ENCODE measurements at places on chromosomes 3 and 15.

GRCh38 chr3:111392894-111393398, 149.1 kb upstream of the CD96 start:
- no peak for DNase-seq

DNA sequence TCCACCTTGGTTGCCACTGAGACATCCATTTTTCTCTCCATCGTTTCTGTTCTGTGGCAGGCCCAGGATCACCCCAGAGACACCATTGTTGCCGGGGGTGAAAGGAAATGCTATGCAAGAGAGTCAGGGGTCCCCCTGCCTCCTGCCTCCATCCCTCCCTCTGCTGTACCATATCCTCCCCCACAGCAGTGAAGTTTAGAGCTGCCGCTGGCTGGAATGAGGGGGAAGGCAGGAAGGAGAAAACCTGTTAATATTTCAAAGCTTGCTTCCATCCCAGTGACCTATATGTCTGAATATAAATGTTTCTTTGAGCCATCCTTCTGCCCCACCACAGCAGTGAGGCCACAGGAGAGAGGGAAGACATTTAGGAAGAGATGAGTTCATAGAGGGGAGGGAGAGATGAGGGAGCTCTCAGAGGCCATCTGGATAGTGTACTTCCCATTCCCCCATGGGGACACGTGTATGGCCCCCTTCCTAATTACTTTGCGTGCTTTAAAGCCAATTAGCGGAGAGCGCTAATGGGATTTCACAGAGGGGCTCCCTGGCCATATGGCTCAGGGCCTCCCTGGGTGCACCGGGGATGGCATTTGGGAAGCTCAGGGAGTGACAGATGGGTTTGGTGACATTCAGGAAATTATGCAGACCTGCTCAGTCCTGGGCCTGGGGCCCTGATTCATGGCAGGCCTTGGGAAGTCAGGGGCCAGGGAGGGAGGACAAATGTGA, 40.4 kb upstream of the CHRNB4 start:
- no peak for DNase-seq

DNA sequence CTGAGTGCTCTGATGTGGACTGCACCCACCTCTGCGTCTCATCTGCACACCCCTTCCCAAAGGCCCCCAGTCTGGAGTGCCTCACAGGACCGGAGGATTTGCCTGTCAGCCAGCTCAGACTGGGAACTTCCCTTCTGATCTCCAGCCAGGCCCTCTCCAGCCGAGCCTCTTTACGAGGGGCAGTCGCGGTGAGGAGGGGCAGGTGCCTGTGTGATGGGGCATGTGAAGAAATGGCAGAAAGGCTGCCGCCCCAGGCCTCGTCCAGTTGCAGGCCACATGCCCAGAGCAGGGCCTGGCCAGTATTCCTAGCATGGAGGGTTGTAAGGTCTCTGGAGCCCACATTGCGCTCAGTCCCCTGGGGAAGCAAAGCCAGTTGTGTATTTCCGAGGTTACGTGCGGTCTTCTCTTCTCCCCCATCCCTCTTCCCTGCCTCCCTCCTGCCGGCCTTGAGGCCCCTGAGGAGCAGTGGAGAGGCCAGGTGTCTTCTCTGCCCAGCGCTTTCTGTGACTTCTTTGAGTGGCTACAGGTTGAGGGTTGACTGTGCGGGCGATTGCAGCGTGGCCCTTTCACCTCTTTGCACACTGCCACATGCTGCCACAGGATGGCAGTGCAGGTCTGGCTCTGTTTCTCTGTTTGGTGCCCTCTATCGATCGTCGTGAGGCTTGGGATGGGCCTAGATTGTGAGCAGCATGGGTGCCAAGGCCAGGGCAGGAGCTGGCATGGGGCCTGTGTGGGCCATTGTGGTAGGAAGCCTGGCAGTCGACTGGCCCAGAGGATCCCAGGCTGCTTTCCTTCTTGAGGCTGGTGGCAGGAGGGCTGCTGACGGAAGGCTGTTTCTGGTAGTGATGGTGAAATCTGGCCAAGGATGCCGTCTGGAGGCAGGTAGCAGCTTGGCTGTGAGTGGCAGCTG, 5.3 kb downstream of the CLK3 start:
- peak; percentile 85 for DNase-seq

- no peak for DNase-seq
Observed at GRCh38 chr3:65979162-65979561, 59.6 kb downstream of the MAGI1 start.

DNA sequence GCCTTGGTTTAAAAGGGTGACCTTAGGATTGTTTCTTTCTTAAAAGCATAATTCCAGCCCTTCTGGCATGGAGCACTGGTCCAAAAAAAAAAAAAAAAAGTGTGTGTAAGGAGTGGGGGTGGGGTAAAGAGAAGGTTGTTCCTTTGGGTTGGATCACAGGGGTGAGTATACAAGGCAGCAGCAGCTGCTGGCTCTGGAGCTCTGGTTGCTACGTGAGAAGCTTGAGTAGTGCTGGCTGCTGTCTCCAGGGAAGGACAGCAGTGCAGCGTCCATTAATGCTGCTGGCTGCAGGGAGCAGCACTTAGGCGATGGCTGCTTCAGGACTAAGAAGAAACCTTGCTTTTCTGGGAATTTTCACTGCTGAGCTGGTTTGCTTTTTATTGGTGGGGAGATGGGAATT, 2.3 kb downstream of the SETD5 start:
- DNase-seq = no peak

DNA sequence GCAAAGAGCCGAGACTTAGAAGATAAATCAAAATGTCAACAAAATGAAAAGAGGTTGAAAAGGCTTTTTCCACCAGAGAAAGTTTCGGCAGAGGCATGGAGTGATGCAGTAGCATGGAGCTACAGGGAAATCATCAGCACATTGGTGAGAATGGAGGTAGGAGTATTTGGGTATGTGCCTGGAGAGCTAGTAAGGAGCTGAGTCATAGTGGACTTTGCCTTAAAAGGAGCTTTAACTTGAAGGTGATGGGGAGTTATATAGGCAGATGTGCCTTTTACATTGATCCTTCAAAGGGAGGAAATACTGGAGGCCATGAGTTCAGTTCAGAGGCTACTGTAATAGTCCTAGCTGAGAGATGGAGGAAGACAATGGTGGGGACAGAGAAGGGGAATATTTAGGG, 44.3 kb downstream of the IL5RA start:
- DNase-seq = no peak

DNA sequence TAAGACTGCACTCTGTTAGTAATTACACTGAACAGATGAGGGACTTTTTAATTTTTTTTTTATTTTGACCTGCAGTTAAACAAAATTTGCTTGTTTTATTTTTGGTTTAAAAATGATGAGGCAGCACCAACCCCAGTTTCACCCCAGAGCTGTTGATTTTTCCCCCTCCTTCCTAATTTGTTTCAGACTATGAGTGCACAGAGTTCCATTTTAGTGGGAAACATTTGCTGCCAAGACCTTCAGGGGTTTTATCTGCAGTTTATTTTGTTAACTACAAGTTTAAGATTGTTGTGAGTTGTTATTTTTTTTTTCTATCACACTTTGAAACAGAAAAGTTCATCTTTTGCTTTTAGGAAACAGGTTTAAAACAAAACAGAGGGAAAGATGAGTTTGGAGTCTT, 455.9 kb upstream of the NR2F2 start:
- no peak for DNase-seq

- no peak for DNase-seq
Observed at GRCh38 chr3:76991165-76991564, 48.7 kb upstream of the ROBO2 start.

Data from GM12892 (cell line).